AG10803 (cell line): ENCODE measurements at places on chromosomes 6 and 20.

- DNase-seq: no peak
These were observed 44.3 kb downstream of the KCNS1 start for GRCh38 chr20:45056473-45057173.

GRCh38 chr6:131789219-131789618 is 18.6 kb upstream of the ENPP1 start:
- no peak for DNase-seq

- peak; percentile 98 for DNase-seq
These were observed 268.4 kb upstream of the IRAK1BP1 start for GRCh38 chr6:78598966-78599365.

- peak; percentile 65 for DNase-seq
These were observed 79.0 kb downstream of the ALDH8A1 start for GRCh38 chr6:134870677-134871498.

- peak; percentile 91 for DNase-seq
These were observed 8.1 kb upstream of the ATXN1 start for GRCh38 chr6:16769131-16769985.

DNA sequence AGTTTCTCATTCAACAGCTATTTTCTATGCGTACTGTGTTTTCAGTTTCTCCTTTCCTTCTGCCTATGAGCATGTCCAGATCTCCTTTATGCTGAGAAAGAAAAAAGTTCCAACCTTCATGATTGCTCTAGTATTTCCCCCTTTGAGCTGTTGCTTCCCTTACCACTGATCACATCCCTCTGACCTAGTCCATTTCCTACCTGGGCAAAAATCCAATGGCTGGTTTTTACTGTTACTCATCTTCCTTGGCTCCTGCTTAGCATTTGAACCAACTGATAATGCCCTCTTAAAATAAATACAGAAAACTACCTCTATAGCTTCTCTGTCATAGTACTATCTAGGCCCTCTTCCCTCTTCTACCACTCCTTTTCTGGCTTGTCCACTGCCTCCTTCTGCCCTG is 6.0 kb downstream of the RFX6 start:
- DNase-seq: peak; percentile 1

GRCh38 chr20:37904845-37905373 is 2.0 kb downstream of the VSTM2L start:
- no peak for DNase-seq

- peak; percentile 77 for DNase-seq
These were observed 105.8 kb downstream of the SLX4IP start for GRCh38 chr20:10540636-10541493.

DNA sequence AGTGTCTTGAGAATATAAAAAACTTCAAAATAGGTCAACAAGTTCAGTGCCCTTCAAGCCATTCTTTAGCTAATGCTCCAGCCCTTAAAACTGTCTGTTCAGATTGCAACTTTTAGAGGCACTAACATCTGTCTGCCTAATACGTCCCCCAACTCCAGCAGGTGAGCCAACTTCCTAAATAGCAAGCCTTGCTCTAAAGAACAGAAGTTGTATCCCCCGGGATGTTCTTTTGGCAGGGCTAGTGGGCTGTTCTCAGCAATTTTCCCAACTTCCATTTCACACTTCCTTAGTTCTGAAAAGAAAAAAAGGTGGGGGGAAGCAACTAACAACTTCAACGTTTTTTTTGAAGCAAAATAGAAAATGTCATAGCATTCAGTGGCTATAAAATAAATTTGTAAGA is 290.0 kb upstream of the PTCHD4 start:
- DNase-seq: no peak

DNA sequence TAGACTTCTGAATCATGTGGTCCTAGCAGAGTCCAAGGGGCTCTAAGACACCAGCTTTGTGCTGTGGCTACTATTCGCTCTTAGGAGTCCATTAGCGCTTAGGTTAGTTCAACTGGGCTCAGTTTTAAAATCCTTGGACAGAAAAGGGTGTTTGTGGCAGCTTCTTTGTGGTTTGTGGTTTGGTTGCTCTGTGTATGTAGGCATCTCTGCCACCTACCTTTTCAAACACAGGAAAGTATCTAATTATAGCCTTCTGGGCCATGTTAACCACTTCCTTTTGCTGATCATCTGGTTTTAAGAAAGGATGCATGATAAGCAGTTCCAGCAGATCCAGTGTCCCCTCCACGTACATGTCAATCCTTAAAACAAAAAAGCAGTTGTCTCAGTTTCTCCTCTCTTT is 10.8 kb downstream of the GSTA4 start:
- peak; percentile 24 for DNase-seq

GRCh38 chr6:142946924-142947713 is 2.1 kb upstream of the HIVEP2 start:
- peak; percentile 68 for DNase-seq

DNA sequence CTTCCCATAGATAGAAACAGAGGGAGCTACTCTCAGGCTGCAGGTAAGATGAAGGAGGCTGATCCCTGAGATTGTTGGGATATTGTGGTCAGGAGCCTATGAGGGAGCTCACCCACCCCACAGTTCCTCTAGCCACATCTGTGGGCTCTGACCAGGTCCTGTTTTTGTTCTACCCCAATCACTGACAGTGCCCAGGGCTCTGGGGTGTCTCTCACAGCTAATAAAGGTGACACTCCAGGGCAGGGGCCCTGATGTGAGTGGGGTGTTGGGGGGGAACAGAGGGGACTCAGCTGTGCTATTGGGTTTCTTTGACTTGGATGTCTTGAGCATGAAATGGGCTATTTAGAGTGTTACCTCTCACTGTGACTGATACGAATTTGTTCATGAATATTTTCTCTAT is 2.8 kb downstream of the HLA-F start:
- no peak for DNase-seq

- no peak for DNase-seq
These were observed 15.9 kb downstream of the LEMD2 start for GRCh38 chr6:33772902-33773472.

DNA sequence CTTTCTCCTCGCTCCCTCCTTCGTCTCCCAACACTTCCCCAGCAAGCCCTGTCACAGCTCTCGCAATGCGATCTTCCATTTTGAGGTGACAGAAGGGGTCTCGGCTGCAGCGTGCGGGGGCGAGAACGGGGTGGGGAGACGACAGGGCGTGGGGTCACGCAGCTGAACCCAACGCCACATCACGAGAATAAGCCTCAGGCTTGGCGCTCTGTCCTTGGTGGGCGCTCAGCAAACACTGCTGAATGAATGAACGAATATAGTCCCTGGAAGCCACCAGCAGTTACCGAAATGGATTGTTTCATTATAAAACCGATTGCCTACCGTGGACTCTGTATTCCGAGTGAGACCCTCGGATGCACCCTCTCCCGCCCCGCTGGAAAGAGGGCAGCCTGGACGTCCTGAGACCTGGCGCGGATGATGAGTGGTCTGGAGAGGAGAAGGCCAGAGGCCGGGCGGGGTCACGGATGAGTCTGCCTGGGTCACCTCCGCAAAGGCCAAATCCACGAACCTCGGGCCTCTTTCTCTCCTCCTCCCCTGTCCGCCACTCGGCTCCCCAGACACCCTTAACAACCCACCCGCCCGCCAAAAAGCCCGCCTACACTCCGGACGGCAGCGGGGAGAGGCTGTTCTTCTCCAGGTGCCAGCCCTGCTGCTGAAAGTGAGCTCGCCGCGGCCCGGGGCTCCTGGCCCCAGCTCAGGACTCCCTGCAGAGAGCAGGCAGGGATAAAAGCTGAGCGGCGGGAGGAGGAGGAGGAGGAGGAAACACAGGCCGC is 3.7 kb downstream of the NRN1 start:
- no peak for DNase-seq

DNA sequence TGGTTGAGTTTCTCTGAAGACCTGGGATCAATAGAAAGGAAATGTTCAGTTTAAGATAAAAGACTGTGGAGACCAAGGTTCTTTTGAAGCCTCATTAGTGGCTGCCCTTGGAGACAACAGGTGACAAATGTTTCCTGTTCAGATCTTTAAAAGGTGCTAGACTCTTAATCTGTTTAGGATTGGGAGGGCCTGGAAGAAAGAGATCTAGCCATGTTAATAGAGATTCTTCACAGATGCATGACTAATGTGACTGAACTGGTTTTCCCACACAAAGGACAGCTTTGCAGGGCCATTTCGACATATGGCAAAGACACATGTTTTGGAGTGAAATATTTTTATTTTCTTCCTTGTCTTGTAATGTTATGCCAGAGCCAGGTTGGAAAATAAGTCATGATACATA is 82.2 kb downstream of the WDR27 start:
- peak; percentile 68 for DNase-seq

DNA sequence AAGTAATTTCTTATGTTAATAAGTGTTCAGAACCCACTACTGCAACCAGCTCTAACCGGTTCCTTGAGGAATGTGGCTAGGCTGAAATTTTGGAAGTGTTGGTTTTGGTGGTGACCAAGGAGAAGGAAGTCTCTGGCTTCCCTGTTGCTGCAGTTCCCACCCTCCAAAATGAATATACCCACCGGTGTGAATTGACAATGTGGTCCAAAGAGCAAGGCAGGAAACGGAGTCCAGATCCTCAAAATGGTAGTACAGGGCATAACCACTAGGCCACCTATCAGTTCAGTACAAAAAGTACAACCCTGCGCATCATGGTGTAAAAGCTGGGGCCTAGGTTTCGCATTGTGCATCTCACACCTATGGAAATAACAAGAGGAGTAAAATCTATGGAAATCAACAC is 2.8 kb downstream of the ADNP start:
- no peak for DNase-seq

DNA sequence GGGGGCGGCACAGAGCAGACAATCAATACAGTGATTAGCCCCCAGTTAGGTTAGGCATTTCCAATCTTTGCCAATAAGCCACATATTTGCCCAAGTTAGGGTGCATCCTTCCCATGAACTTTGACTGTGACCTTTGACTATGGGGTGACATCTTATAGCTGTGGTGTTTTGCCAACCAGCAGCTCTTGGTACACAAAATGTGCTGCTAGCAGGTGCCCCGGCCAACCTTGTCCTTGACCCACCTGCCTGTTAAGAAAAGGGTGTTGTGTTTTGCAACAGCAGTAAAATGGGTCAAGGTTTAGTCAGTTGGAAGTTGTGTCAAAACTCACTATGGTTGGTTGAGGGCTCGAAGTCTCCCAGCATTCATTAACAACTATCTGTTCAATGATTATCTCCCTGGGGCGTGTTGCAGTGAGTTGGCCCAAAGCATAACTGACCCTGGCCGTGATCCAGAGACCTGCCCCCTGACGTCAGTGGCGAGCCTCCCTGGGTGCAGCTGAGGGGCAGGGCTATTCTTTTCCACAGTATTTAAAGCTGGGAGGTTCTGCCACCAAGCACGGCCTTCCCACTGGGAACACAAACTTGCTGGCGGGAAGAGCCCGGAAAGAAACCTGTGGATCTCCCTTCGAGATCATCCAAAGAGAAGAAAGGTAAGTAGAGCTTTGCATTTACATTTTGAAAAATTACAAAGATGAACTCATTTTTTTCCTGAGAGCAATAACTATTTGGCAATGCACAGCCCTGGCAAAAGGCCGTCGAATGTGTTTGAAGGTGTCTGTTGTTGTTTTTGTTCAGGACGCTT is at the start of gene PCK1:
Gene PCK1 (plus strand): TSS at position 557 of the 802 bp plus-strand sequence. CDS start 302 bp downstream, outside the sequence.
- DNase-seq: no peak

GRCh38 chr20:6618051-6618450 is 149.4 kb upstream of the BMP2 start:
- DNase-seq: no peak

GRCh38 chr6:12356431-12356830 is 66.3 kb downstream of the EDN1 start:
- no peak for DNase-seq
